G401 (cell line): ENCODE measurements at places on chromosomes 12 and 14.
A peak's percentile ranks its signal among the peaks of the same experiment; 100 is the strongest.

- DNase-seq, result no peak
These were observed 123.2 kb upstream of the OTX2 start for GRCh38 chr14:56933446-56933845.

- DNase-seq, result no peak
These were observed 316.8 kb downstream of the SNAPC1 start for GRCh38 chr14:62079038-62079437.

DNA sequence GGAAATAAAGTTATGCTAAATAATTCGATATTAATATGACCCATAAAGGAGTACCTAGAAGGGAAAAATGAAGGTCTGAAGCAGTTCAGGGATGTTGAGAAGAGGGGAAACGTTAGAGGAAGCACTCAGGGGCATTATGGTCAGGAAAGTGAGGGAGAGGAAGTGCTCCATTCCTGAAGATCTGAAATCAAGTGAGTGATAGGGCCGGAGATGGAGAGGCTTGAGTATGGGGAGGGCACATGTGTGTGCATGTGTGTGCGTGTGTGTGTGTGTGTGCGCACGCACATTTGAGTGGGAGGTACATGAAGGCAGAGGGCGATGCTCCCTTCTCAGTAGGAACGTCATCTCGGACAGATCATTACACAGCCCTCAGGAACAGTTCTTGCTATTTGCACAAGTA is 4.9 kb upstream of the DCD start:
- DNase-seq, result no peak

DNA sequence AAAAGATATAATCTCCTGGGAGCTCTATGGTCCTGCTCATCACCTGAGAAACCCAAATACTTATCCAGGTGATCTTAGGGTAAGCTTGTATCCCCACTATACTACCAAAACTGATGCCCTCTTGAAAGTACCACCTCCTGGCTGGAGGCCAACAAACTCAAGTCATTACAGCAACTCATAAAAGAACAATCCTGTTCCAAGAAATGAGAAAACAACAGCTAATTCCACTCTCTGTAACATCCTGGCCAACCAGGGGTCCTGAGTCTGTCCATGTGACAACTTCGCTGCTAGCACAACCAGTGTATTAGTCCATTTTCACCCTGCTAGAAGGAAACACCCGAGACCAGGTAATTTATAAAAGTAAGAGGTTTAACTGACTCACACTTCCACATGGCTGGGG is 190.0 kb upstream of the BMP4 start:
- DNase-seq, result no peak

- DNase-seq, result no peak
These were observed 139.3 kb upstream of the LMNTD1 start for GRCh38 chr12:25692115-25693035.

DNA sequence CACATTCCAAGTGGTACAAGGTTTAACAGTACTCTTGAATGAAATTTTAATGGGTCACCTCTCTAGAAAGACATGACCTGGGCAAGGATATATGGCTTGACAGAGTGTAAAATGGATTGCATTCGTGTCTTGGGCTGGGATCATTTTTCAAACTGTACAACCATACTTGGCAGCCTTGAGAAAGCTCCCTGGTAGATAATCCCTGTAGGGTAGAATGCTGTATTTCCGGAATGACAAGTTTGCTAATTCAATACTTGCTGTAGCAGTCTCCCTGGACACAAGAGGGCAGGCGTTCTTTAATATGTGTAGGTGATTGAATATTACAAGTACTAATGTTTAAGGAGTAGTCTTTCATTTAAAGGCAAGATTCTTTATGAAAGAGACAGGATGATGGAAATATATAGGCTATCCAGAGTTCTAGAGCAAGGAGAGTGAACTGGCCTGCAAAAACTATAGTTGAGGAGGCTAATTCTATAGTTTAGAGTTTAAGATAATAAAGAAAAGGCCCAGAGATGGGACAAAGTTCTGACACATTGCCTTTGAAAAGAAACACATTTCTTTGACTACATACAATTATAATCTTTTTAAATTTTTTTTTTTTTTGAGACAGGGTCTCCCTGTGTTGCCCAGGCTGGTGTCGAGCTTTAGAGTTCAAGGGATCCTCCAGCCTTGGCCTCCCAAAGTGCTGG is 53.4 kb downstream of the PLBD1 start:
- DNase-seq, result no peak

- DNase-seq, result peak; percentile 65
These were observed 46.3 kb downstream of the PPHLN1 start for GRCh38 chr12:42372154-42372791.

DNA sequence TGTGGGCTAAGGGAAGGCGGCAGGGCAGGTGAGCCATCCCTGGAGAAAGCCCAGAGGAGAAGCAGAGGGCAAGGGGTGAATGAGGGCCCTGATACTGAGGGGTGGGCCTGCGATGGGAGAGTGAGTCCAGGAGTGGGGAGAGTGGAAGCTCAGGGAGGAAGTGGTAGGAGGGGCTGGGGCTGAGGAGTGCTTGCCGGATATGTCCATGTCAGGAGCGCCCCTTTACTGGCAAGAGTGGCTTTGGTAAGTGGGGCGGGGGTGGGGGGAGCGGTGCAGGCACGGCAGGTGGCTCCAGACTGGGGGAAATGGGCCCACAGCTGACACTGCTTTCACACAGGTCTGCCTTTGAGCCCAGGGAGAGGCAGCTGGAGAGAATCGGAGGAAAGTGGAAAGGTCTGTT is 86.4 kb upstream of the GPR68 start:
- no peak for DNase-seq

DNA sequence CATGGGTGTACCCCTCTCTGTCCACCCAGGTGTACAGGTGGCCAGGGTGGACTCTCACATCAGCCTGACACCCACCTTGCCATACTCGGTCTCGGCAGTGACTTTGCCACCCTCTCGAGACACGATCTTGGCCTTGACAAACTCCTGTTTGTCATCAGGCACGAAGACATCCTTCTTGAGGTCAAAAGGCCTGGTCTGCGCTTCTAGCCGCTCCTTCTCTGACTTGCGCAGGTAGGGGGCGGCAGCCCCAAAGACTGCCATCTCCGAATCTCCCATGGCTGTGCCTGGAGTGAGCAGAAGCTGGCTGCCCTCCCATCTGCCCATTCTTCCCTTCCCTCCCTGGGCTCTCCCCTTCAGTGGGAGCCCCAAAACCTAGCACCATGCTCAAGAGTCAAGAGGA is 2.0 kb downstream of the MYH7 start:
- no peak for DNase-seq

DNA sequence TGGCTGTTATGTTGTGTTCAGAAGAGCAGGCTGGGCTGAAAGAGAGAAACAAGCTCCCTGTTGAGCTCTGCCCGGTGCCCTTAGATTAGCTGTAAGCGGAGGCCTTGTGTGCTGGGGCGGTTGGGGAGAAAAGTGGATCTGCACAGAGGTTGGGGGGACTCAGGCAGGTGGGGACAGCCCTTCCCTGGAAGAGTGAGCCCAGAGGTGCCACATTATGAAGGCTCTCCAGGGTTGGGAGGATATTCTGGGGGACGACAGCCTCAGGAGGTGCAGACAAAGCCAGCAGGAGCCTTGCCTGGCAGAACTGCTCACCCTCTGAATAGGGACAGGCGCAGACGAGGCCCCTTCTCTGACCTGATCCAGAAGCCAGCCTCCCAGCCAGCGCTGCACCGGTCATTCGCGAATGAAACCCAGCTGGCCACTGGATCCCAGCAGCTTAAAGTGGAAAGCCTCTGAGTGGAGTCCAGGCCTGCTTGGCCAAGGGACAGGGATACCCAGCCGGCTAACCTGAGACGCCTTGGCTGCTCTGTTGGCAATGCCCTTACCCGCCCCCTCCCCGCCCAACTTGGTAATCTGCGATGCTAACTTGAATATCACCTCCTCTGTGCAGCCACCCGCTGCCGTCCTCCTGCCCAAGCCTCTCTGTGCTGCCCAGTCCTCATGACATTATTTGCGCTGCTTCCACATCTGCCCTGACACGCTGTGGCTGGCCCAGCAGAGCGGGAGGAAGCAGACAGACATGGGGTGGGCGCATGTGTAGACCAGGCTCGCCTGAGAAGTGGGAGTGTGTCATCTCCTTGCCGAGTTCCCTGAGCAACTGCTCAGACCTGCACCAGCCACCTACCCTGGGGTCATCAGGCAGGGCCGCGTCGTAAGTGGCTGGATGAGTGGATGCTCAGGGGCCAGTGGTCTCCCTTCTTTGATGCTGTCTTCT is 5.6 kb downstream of the HIP1R start:
- DNase-seq, result no peak

DNA sequence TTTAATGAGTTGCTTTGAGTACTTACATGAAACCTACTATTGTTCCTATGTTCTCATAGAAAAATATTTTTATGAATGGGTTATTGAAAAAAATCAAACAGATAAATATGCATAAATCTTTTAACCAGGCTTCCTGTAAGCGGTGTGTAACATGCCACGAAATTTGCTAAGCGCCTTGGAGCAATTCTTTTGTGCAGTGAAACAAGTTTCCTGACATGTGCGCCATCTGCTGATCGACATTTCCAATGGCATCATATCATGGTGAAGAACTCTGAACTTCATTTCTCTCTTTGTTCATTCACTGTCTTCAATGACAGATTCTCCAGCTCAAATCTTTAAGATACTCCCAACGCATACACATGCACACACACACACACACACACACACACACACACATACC is 145.6 kb upstream of the NAV3 start:
- DNase-seq, result peak; percentile 79

GRCh38 chr14:31241450-31242114 is 34.0 kb upstream of the HECTD1 start:
- DNase-seq, result no peak

- DNase-seq, result peak; percentile 8
These were observed 236.6 kb upstream of the CCDC196 start for GRCh38 chr14:66249544-66249943.

DNA sequence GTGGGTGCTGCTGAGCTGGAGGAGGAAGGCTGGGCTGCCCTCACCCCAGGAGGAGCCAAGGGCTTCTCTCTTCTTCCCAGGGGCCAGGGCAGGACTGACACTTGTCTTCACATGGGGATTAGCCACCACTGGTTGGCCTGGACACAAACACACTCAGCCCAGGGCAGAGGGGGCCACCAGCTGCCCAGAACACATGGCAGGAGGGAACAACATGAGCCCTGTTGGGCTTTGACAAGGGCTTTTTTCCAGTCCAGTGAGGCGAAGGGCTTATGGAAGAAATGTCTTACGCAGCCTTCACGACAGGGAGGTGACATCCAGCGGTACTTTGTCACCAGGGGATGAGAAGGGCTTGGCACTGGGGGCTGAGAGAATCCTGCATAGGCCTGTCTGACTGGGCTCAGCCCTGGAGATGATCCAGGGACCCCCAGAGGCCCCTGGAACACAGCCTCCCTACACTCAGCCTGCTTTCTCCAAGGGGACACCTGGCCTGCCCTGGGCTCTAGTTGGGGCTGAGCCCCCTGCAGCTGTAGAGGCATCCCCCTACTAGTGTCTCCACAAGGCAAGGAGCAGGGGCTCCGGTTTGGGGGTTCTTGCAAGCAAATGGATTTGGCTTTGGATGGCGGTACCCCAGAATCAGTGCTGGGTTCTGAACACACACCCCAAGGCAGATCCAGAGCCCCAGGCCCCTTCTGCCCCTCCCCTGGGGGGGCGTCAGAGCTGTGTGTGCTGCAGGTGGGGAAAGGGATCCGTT is 18.9 kb downstream of the ARL6IP4 start:
- DNase-seq, result no peak

- no peak for DNase-seq
These were observed 17.8 kb downstream of the POMT2 start for GRCh38 chr14:77302926-77303325.

- DNase-seq, result no peak
These were observed 17.8 kb downstream of the KCNMB4 start for GRCh38 chr12:70383886-70384285.

DNA sequence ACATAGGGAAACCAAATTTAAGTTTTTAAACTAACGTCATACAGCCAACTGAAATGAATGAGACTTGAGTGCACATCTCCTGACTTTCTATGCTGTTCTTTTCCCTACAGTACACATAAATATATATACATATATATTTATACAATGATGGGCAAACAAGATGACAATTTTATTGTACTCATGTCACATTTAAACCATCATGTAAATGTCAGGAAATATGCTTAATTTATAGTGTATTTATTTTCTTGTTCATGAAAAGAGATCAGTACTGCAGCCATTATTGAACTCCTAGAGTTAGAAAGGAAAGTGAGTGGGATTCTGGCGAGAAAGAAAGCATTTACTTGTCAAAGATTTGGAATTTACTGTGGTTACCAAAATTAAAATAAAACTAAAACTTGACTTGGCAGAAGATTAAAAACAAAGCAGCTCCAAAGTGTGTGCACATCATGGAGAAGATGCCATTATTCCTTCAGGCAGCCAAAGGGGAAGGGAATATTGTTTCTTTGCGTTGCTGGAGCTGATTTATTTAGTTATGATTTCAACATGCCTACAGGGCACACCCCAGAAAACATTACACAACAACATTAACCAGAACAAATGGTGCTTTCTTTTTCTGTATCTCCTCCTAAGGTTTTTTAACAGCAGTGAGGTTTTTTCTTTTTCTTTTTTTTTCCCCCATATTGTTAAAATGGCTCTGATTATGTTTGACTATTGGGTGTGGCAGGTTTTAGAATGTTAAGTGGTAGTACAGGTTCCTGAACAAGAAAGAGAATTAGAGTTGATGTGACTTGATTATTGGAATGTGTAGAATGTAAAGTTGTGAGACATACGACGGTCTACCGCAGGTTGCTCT is 144.6 kb downstream of the RAD51B start:
- no peak for DNase-seq

DNA sequence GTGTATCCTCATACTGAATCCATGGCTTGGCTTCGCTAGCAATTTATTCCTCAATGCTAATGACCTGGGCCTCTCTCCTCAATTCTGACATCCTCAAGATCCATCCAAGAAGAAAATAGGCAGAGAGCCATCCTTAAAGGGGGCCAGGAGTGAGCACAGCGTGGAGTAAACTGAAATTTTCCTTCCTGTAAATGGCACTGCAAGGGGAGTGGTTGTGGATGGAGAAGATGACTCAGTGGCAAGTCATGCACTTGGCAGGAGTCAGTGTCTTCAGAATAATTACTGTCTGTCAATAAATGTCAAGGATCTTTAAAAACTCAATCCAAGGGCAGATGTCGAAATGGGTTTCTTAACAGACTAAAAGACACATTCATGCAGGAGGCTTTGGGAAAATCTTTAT is 88.0 kb upstream of the TMEM132C start:
- DNase-seq, result no peak

DNA sequence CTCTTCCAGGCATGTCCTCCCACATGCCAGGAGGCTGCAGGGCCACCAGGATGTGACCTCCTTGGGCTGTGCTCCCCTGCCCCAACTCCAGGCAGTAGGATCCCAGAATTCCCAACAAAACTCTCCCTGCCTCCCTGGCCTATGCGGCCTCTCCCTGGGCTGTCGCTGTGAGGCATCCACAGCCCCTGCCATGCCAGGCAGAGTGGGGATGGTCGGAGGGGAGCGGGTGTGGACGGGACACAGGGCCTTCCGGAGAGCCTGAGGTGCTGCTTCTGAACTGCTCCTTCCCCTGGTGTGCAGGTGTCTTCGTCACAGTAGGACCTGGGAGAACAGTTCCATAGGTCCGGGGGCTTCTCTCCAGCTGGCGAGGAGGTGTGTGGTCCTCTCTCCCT is 18.3 kb downstream of the GPR132 start:
- no peak for DNase-seq

GRCh38 chr12:2306012-2306411 is 253.2 kb downstream of the CACNA1C start:
- no peak for DNase-seq
